ENCODE measurements at places on chromosomes 7 and 10. TPM values are rescaled to one million over a fixed set of nuclear protein-coding genes. Genes with fewer than 3 reads are reported as not detected.

Gene PAX4
- total RNA-seq, result not detected

Gene IFIT3
- total RNA-seq, result 11.2 TPM

Gene NRG3
- 10.6 TPM for total RNA-seq

Gene BLVRA
- total RNA-seq, result 22.8 TPM

Gene GRID1
- total RNA-seq, result not detected

Gene MBLAC1
- total RNA-seq, result 2.8 TPM

Gene DRGX
- total RNA-seq, result not detected

Gene AOAH
- 0.52 TPM for total RNA-seq

Gene CDHR3
- total RNA-seq, result 1.5 TPM

Gene NRAP
- not detected for total RNA-seq

Gene COL26A1
- total RNA-seq, result not detected

Gene NPFFR1
- not detected for total RNA-seq

Gene ZNF503
- 1.3 TPM for total RNA-seq

Gene PIK3AP1
- 0.09 TPM for total RNA-seq

Gene HOXA9
- 2.6 TPM for total RNA-seq

Gene HBP1
- 248 TPM for total RNA-seq

Gene OSBPL3
- 14.2 TPM for total RNA-seq

Gene HYAL4
- 0.22 TPM for total RNA-seq

Gene CADPS2
- total RNA-seq, result 82.9 TPM

Gene ABHD11
- 5.4 TPM for total RNA-seq

Gene CLDN3
- not detected for total RNA-seq

Gene FAM25C
- not detected for total RNA-seq

Gene FAM171A1
- total RNA-seq, result 41.9 TPM

Gene SPDYE1
- total RNA-seq, result not detected

Gene SYT15B
- 1.2 TPM for total RNA-seq

Gene GTF2IRD1
- total RNA-seq, result 4.3 TPM

Gene FAM204A
- 64.4 TPM for total RNA-seq

Gene SNX13
- total RNA-seq, result 39.6 TPM

Gene ZPBP
- not detected for total RNA-seq

Gene HTR5A
- not detected for total RNA-seq

Gene HOXA11
- total RNA-seq, result 0.09 TPM

Gene PNLIP
- total RNA-seq, result not detected

Gene TBX20
- not detected for total RNA-seq

Gene MSMB
- total RNA-seq, result not detected

Gene ESYT2
- total RNA-seq, result 48.4 TPM

Gene GPR26
- total RNA-seq, result not detected

Gene WIPF3
- not detected for total RNA-seq

Gene LRRC17
- total RNA-seq, result 0.43 TPM

Gene NME8
- not detected for total RNA-seq

Gene CLIP2
- 27.1 TPM for total RNA-seq

Data from dermis lymphatic vessel endothelial cell (primary cell).